ENCODE measurements at places on chromosomes 6 and 20. TPM values are rescaled to one million over a fixed set of nuclear protein-coding genes. Genes with fewer than 3 reads are reported as not detected.

DNA sequence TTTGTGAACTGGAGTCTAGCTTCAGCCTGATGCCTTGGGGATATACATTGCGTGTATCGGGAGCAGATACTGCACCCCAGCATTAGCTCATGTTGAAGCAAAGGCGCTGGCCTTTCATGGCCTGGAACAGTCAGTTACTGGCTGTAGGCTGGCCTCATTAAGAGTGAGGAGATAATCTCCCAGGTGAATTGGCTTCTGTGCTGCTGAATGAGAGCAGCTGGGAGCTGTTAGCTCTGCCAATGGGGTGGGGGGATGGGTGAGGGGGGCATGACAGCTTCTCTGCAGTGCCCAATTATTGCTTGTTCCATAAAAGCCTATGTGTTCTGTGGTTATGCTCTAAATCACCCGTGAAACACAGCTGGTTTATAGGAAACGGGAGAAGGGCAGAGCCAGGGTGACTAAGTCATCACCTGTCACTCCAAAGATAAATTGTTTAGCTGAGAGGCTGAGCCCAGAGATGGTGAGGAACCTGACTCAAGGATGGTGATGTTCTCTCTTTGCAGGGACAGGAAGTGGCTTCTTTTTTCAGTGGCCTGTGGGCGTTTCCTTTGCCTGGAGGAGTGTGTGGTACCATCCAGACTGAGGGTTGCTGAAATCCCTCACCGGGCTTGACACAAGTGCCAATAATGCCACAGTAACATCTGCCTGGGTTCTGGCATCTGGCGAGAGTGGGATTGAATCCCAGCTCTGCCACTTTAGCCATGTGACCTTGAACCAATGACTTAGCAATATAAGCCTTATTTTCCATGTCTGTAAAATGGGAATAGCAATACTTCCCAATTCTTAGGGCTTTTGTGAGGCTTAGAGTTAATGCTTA is 170.8 kb downstream of the BCAS1 start:
- ATAC-seq: peak; percentile 94

GRCh38 chr6:135540207-135540840 is 42.8 kb upstream of the AHI1 start:
- no peak for ATAC-seq

- ATAC-seq: no peak
These were observed at the start of gene LST1 for GRCh38 chr6:31586008-31586407. Gene LST1, plus strand, starts transcription at chr6:31586277. Its CDS starts 1,023 bp downstream, at chr6:31587300.

DNA sequence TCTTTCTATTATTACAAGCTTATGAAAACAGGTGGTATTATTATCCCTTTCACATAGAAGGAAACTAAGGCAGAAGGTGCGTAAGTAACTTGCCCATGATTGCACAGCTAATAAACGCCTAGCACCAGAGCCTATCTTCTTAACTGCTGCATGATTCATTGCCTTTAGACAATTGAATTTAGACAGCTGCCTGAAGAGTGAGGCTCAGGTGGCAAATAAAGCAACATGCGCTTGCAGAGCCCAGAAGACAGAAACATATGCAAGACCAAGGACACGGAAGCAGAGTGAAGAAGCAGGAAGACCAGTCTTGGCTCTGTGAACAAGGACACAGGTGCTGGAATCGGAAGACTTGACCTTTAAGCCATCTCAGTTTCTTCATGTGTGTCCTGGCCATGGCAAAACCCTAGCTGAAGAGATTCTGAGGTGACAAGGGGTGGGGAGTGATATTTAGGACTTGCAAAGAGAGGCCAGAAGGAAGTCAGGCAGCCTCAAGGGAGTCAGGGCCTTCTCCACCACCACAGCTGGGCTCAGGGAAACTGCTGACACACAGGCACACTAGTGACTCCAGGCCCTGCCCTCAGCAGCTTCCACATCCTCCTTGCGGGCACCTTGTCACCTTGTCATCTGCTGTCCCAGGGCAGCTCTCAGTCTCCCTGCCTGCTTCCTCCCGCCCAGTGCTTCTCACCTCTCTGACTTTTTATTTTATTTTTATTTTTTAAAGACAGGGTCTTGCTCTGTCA is 91.7 kb upstream of the SLC22A16 start:
- peak; percentile 54 for ATAC-seq

- ATAC-seq: no peak
These were observed 467.4 kb downstream of the CDC5L start for GRCh38 chr6:44854712-44855443.

DNA sequence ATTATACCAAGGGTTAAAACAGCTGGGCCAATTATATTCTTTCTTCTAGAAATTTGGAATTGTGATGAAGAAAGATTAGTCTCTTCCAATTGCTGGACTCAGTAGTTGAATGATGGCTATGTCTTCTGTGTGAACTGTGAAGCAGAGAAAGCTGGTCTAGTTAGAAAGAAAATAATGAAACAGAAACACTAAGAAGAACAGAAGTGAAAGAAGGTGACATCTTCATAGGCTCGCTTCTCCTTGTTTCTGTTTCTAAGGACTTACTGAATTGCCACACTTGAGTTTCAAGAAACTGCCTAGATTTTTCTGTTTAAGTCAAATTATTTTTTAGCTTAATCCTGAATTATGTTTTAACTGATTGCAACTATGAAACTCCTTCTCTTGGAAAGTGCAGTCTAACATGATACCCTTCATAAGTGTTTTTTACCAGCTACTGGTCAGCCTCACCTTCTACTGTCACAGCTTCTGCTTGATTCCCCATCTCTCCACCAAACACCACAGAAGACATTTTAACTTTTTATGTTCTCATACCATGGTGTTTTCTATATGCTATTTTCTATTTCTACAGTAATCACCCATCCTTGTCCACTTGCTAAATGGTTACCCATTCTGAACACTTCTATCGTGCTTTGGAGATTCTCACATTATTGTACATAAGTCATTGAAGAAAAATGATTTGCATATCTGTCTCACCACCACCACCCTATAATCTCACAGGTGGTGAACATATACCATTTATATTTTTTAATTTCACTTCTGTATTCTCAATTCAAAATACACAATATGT is 268.8 kb downstream of the GRIK2 start:
- ATAC-seq: no peak

Gene GPX5
- total RNA-seq: not detected

Gene MYBL2
- total RNA-seq: 27.4 TPM

DNA sequence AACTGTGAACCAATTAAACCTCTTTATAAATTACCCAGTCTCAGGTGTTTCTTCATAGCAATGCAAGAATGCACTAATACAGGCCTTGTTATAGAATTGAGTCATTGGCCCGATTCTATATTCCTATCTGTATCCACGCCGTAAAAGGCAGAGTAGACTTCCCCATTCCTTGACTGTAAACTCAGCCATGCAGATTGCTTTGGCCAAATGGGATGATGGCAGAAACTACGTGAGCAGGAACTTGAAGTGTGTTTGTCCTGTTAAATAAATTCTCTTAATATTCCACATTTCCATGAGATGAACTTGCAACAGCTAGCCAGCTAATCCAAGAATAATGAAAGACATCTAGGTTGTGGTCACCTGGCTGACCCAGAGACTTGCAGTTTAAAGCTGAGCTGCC is 3.9 kb upstream of the SAYSD1 start:
- no peak for ATAC-seq

- ATAC-seq: no peak
These were observed 73.0 kb downstream of the SLX4IP start for GRCh38 chr20:10508060-10508459.

DNA sequence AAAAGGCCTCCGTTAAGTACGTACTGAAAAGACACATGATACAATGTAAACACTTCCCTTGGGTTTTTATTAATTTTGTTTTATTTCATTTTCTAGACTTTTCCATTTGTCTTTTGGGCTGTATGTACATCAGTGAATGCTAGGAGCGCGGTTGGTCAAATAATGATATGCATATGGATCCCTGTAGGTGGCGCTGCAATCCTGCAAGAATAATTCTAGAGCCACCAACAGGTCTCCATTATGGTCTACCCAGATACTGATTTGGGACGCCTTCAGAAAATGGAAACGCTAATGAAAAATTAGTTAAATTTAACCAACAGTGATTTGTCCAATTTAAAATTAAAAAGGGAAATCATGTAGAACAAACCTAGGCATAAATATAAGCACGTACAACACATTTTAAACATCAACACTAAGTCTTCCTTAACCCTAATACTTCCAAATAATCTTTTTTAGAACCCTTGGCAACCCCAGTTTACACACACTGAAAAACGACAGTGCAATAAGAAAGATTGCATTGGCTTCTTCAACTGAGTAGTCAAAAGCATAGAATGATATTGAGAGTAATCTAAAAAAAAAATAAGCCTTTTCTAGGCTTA is 433.5 kb downstream of the RFPL4B start:
- ATAC-seq: peak; percentile 92

Gene TMC2
- 0.31 TPM for total RNA-seq
